NCI-H1436 (cell line): ENCODE measurements at places on chromosomes 12 and 14.
A peak's percentile ranks its signal among the peaks of the same experiment; 100 is the strongest.

DNA sequence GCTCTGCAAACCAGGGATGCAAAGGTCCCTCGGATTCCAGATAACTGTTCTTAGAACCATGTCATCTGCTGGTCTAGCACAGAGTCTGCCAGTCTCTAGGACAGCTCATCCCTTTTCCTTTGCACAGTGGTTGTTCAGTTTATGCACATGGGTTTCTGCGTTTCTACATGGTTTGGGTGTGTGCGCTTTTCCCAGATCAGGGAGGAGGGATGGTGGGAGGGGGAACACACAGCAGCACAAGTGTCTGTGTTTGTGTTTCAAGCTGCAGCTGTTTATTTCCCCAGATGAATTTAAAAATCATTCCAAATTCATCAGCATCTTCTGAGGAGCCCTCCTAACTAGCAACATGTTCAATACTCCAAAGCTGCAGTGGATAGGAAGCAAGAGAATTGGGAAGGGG is 45.4 kb downstream of the ANO2 start:
- no peak for DNase-seq

DNA sequence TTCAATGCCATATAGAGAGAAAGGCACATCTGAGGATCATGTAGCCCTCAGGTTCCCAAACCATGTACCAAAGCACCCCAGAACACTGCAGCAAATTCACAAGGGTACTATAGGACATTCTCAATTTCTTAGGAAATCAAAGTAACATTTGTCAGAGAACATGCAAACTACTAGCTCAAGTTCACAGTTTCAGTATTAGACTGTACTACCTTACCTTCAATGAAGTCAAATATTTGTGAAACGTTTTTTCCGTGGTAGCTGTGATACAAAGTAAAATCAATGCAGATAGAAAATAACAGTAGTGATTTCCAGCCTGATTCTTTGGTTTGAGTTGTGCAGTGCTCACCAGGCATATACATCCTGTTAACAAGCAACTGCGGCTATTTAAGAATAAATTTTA is 197.1 kb downstream of the MED13L start:
- no peak for DNase-seq

GRCh38 chr14:33484264-33484663 is 466.6 kb downstream of the EGLN3 start:
- DNase-seq: no peak

DNA sequence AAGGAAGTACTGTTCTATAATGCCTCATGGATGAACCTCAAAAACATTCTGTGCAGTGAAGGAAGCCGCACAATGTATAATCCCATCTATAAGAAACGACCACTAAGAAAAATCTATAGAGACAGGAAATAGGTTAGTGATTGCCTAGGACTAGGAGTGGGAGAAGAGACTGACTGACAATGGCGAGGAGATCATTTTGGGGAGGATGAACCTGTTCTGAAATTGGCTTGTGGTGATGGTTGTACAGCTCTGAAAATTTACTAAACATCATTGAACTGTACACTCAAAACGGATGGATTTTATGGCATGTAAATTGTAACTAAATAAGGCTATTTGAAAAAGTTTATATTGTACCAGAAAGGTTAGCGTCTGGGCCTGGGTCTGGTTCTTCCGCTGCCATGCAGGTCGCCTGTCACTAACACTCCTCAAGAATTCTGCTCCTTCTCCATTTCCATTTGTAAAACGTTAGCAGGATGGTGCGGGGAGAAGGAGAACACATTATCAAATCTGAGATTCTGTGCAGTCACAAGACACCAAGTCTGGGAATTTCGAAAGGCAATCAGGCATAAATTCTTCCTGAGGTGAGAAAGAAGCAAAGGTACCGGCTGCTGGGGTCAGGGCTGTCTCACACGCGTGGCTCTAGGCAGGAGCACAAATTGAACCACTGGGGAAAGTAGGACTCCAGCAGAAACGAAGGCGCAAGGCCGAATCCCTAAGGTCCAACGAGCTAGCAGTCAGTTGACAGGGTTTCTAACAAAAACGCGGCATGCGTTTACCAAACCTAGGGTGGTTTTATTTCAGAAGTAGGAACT is 845 bp upstream of the COCH start:
- no peak for DNase-seq

DNA sequence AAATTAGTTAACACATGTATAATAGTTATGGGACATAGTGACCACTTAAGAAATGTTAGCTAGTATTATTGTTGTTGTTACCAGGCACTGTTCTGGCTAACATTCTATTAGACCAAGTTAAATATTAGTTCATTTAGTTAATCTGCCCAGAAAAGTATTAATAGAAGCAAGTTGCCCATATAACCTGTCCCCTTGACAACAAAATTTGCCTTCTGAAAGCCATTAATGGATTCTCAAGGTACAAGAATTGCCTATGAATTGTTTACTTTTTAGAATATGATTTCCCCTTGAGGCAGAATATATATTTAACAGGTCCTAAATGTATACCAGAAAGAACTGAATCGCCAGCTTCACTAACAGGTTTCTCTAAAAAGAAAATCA is 167.3 kb upstream of the TMCC3 start:
- DNase-seq: no peak

- DNase-seq: peak; percentile 90
Observed at GRCh38 chr12:55068416-55069010, 48.7 kb downstream of the NEUROD4 start.

GRCh38 chr12:131507094-131507493 is 203.8 kb upstream of the SFSWAP start:
- DNase-seq: no peak

GRCh38 chr14:103899316-103899715 is 28.9 kb upstream of the TDRD9 start:
- DNase-seq: no peak

DNA sequence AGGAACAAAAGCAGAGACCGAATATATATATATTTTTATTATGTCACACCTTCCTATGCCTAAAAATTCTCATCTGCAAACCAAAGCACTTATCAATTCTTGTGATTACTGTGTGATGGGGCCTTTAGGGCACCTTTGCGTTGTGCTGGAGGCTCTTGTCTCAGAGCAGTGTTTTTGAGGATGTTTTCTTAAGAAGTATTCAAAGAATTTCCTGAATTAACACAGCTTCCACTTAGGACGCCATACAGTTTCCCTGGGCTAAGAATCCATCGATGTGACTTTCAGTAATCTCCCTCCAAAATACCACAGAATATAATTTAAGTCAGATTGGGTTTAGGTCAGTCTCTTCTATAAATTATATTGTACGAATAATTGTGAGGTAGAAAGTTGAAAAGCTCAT is 22.0 kb upstream of the HIF1A start:
- no peak for DNase-seq

DNA sequence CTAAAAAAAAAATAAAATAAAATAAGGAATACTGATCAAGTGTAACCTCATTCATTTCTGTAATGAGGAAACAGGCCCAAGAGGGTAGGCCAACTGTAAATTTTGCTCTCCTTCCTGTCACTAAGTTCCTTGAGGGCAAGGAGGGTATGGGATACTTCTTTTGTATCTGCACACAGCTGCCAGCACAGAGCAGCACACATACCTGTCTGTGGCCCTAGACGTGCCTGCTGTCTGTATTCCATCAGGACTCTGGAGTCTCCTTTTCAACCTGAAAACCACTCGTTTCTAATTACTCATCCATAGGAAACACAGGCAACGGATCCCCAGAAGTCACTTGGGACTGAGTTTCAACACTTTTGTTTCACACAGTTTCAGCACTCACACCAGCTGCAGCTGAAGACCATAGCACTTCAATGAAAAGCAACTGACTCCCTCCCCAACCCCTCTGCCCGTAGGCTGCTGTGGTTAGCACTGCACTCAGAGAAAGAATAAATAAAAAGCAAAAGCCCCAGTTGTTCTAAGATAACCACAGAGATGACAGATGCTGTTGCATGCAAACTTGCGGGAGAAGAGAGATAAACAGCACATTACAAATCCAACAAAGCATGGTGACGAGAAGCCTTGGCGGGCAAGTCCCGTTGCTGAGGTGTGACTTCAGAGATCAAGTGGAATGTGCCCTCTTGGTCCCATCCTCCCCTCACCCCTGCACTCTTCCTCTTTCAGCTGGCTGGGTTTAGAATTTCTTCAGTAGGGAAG is 24.9 kb downstream of the CRACR2A start:
- DNase-seq: no peak

- DNase-seq: no peak
Observed at GRCh38 chr12:25376985-25377384, 126.3 kb upstream of the KRAS start.

DNA sequence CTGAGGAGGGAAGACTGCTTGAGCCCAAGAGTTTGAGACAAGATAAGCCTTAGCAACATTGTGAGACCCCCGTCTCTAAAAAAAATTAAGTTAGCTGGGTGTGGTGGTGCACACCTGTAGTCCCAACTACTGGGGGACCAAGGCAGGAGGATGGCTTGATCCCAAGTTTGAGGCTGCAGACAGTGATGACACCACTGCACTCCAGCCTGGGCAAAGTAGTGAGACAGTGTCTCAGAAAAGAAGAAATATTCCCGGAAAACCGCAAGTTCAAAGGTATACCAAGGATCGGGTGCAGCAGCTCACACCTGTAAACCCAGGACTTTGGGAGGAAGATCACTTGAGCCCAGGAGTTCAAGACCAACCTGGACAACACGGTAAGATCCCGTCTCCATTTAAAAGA is 5.8 kb downstream of the PTGES3 start:
- DNase-seq: no peak

DNA sequence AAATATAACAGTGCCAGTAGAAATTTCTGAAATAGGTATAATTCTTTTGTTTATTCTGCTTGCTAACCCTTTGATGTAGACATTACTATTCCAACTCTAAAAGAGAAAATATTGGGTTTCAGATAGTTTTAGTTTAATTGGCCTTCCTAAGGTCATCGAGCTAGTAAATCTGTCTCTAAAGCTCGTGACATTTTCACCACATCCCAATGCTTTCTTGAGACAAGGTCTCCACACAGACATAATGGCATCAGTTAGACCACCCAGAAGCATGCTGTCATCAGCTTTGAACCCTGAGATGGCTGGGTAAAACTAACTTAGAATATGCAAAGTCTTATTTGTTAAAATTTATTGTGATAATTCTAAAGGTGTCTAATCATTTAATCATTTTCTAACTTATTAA is 52.0 kb downstream of the PIK3C2G start:
- no peak for DNase-seq

DNA sequence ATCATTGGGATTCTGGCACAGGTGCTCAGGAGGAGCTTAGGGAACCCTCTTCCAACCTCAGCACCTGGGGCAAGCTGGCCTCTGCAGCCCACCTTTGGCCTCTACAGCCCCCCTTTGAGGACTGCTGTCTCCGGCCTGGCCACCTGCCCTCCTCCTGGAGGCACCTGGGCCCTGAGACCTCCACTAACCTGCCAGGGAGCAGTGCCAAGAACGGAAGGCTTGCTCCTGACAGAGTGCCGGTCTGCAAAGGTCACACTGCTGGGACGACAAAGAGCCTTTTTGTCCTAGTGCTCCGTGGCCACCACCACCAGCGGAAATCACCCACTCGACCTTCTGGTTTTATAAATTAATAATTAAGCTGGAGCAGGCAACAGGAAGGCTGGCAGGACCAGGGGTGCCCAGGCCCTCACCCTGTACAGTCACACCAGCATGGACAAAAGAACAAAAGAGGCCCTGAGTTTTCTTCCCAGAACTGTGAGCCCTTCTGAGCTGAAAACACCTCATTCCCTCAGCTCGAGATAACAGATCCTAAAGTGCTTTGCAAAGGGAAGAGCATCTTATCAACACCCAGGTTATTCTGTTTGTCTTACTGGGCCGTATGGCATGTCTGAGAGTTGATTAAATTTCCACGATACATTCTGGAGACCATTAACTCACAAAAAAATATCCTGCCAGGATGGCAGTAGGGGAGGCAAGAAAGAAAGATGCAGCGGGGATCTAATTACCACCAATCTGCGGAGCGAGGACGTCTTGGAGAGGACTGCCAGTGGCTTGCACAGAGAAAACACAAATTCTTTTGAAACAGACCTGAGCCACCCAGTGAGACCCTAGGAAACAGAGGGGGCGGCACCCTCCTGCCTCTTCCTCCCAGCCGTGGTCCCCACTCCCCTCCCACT is 8.2 kb downstream of the TESC start:
- DNase-seq: no peak

DNA sequence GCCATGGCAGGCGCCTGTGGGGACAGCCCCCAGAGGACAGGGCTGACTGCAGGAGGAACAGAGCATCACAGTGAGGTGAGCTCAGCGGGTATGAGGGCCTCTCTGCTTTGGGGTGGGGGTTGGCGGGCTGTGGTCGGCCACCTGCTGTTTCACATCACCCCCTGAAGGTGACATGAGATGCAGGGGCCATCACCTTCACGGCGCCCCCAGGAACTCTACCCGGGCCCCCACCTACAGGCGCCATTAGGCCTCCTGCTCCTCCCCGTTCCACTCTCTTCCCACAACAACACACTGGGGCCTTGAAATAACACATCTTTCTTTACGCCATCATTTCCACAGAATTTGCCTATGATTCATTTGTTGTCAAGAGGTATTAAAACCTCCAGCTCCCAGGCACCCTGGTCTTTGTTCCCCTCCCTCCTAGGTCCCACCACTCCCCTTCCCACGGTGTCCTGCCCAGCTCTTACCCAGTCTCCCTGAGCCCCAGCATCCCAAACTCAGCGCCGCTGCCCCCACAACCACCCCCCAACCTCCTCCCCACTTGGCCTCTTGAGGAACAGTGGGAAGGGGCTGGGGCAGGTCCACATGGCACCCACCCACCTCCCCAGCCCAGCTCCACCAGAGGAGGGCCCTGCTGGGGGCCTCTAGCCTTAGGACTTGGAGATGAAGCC is 12.7 kb upstream of the HDAC7 start:
- no peak for DNase-seq

GRCh38 chr12:30926243-30927221 is at the start of gene TSPAN11:
Gene TSPAN11, plus strand, starts transcription at chr12:30926748. Its CDS starts 27,244 bp downstream, at chr12:30953992.
- peak; percentile 47 for DNase-seq

- no peak for DNase-seq
Observed at GRCh38 chr12:121013715-121014114, 2.6 kb downstream of the C12orf43 start.

GRCh38 chr12:116955382-116956021 is 44.8 kb downstream of the FBXW8 start:
- DNase-seq: no peak

GRCh38 chr12:126163984-126164383 is 1098.7 kb downstream of the AACS start:
- no peak for DNase-seq

- DNase-seq: no peak
Observed at GRCh38 chr14:29459969-29460560, 467.6 kb downstream of the PRKD1 start.

GRCh38 chr12:5096241-5096924 is 52.7 kb downstream of the KCNA5 start:
- DNase-seq: no peak

- DNase-seq: no peak
Observed at GRCh38 chr12:79552192-79552591, 138.6 kb downstream of the PAWR start.

DNA sequence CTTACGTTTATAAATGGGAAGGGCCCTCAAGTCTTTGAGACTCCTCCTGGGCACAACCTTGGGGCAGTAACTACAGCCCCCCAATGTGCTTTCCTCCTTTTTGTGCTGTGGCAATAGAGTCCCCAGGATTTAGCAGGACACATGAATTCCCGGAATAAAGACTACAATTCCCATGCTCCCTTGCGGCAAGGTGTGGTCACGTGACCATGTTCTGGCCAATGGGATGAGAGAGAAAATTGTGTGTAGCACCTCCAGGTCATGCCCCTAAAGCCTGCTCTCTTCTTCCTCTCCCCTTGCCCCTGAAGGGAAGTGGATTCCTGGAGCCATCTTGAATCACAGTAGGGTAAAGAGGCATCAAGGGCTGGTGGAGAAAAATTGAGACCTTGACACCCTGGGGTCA is 295.1 kb upstream of the SFSWAP start:
- DNase-seq: no peak

- no peak for DNase-seq
Observed at GRCh38 chr12:93745286-93745685, 68.1 kb downstream of the CRADD start.

- DNase-seq: no peak
Observed at GRCh38 chr12:47876440-47876960, 28.3 kb downstream of the VDR start.
